ENCODE measurements at places on chromosomes 4 and X. TPM values are rescaled to one million over a fixed set of nuclear protein-coding genes. Genes with fewer than 3 reads are reported as not detected.
A peak's percentile ranks its signal among the peaks of the same experiment; 100 is the strongest.

ADGRL3 gene
- 7.9 TPM for total RNA-seq

TCP11X2 gene
- not detected for total RNA-seq

TEX13C gene
- total RNA-seq = not detected

SRPX2 gene
- total RNA-seq = 26.8 TPM

MAGEC2 gene
- total RNA-seq = 0.09 TPM

SPANXN4 gene
- total RNA-seq = not detected

BST1 gene
- 54.9 TPM for total RNA-seq

DNA sequence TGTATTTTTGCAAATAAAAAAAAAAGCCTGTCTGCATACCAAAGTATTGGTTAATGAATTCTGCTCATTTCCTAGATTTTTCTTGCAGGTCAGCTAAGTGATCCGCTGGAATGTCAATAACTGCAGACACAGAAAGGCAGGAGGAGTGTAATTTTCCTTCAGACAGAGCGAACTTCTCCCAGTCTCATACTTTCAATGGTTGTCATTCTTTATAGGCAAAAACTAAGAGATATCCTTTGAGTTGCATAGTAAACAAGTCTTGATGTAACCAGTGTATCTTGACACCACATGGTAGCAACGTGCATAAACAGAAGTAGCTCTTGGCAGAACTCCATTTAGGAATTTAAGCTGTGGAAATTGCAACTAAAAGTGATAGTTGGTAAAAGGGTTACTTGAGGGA is 8.2 kb downstream of the CAPN6 start:
- no peak for DNase-seq

DNA sequence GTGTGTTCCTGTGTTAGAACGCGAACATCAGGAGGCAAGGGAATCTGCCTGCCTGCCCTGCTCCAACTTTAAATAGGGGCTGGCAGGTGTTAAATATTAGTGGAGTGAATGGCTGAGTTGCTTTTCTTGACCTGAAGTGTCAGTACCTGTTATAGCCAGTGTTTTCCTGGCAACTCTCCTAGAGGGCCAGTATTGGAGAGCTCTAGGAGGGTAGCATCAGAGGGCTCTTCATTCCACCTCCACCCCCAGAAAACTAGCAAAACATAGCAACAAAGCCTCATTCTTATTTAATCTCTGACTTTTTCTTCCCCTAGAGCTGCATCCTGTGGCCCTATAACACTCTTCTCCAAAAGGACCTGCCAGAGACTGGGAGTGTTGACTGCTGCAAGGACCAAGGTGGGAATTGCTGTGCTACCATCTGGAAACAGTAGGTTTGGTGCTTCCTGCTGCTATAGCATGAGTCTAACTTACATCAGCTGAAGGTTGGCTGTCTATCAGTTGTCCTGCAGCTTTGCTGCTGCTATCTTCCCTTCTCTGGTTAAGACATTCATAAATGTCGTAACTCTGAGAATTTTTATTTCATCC is 33.5 kb downstream of the SGMS2 start:
- no peak for DNase-seq

DNA sequence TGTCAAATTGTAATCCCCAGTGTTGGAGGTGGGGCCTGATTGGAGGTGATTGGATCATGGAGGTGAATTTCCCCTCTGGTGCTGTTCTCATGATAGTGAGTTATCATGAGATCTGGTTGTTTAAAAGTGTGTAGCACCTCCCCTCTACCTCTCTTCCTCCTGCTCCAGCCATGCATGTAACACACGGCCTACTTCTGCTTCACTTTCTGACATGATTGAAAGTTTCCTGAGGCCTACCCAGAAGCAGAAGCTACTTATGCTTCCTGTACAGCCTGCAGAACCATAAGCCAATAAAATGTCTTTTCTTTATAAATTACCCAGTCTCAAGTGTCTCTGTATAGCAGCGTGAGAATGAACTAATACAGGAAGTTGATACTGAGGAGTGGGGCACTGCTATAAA is 61.7 kb upstream of the DDX60 start:
- DNase-seq = no peak

DNA sequence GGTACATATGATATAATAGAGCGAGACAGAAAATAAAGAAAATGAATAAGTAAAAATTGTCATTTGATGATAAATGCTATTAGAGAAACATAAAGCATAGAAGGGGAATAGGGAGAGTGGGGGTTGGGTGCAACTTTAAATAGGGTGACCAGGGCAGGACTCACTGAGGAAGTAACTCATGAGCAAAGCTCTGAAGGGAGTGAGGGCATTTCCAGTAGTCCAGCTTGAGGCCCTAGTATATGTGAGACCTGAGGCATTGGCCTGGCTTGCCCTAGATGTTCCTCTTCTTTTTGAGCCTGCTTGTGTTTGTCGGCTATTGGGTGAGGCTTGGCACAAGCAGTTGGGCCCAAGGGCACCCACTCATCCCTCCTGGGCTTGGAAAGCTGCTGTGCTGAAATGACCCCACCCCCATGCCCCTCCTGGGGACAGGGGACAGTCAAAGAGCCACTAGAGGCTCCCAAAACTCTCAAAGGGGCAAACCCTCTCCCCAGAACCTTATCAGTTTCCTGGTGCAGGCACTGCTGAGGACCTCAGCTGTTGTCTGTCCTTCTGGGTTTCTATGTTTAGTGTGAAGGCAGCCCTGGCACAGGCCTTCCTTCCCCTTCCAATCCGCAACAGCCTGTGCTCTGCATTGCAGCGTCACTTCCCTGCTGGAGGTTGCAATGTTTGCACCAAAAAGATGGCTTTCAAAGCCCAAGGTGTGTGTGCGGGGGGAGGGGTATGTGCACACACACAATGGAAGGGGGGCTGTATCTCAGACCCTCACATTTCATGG is 40.1 kb downstream of the APLN start:
- DNase-seq = no peak

- DNase-seq = no peak
Measured at GRCh38 chr4:27082776-27083175, 222.1 kb downstream of the STIM2 start.

DNA sequence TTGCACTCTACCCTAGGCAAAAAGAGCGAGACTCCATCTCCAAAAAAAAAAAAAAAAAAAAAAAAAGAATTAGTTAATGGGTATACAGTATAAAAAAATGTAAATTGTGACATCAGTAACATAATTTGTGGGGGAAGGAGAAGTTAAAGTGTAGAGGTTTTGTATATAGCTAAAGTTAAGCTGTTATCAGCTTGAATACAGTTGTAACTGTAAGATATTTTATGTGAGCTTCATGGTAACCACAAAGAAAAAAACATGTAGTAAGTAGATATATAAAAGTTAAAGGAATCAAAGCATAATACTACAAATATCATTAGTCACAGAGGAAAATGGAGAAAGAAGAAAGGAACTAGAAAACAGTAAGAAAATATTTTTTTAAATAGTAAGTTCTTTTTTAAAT is 53.2 kb upstream of the EPGN start:
- no peak for DNase-seq

- no peak for DNase-seq
Measured at GRCh38 chr4:179989975-179990374, 2253.2 kb upstream of the TENM3 start.

GRCh38 chr4:24796620-24797019 is 1.2 kb downstream of the SOD3 start:
- peak; percentile 22 for DNase-seq

- DNase-seq = no peak
Measured at GRCh38 chr4:105633241-105633640, 75.2 kb downstream of the INTS12 start.

DNA sequence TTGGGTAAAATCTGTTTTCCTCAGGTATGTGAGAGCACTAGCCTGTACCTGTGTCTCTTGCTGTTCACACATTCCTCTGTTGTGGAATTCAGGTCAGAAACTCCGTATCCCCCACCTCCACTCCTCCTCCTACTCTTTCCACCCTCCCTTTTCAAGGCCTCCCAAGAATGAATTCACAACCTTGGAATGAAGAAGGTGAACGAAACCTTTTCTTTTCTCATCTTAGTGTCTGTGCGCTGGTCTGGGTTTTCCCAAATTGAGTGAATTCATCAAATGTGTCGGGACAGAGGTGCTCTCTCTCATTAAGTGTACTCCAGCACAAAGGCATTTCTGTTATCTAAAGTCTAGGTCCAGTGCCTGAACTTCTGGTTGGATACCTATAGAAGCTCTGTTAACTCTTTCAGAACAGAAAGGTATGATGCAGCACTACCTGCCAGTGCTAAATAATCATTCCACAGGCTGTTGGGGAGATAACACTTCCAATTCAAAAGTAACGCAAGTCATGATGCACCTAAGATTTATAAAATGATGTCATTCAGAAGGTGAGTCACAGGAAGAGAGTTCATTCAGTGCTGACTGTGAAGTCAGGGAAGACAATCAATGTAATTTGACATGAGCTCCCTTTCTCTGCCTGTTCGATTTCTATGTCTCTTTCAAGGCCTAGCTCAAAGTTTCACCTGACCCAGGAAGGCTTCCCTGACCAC is 41.9 kb downstream of the COL4A6 start:
- DNase-seq = peak; percentile 13

DNA sequence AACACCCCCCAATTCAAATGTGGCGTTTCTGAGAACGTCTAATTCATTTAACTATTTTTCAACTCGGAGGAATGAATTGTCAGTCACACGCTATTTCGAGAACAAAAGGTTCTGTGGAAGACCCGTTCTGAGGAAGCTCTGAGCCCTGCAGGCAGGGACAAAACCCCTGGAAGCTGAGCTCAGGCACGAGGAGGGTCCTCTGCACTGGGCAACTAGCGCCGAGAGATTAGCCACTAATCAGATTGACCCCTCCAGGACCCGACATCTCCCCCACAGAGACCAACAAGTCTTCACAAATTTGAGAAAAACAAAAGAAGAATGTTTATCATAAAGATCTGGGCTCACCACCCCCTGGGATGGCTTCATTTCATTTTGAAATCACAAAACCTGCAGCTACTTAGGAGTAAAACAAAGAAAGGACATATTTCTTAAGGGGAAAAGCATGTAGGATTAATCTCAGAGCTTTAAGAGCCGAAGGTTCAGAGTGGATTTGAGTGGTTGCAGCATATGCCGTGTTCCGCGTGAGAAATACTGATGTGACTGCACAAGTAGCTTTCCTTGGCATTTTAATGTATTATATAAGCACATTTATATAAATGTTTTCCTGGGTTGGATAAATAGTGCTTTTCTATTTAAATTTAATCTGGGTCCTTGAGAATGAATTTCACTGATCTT is 41.8 kb downstream of the ADRA2C start:
- DNase-seq = no peak

DNA sequence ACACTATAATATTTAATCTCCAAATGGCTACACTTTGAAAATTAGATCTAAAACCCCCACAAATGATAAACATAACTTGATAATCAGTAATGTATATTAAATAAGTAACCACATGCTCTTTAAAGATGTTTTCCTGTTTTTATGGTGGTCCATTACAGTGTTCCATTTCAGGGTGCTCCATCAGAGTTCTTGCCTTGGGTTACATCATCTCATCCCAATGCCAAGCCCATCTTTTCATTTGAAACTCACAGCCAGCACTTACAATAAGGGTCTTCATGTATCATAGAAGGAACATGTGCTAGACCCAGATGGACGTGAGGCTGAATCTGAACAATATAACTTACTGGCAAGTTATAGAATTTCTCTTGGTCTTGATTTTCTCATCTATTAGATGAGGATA is 10.5 kb upstream of the PAQR3 start:
- DNase-seq = peak; percentile 33

DNA sequence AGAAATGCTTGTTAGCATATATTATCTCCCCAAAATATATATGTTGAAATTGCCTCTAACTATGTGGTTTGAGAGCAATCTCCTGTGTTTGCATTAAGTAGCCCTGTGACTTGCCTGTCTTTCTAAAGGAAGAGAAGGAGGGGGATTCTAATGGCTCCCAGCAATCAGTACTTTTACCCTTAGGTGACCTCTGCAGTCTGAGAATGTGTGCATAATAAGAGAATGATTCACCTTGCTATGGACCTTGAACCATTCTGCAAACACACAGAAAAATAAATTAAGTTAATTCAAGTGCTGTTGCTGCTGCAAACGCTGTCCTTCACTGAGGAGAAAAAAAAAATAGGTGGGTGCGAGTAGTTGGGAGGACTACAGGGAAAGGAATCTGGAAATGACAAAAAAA is 322.2 kb downstream of the IQCM start:
- no peak for DNase-seq

- peak; percentile 45 for DNase-seq
Measured at GRCh38 chr4:85792376-85793232, 317.7 kb downstream of the ARHGAP24 start.

DNA sequence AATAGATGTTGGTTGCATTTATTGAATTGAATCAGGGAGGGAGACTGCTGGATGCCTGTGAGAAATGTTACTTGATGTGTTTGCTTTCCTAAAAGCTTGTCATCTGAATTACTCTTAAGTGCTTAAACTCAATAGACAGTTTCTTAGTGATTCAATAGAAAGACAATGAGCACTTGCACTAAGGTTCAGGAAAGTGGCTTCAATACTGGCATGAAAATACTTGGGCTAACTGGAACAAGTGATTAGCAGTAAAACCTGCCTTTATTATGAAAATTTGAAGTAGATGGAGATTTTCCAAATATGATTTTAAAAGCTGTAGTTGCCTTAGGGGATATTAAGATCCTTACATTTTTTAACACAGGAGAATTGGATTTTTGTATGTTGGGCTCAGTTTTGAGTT is 123.3 kb downstream of the RNF150 start:
- no peak for DNase-seq

DNA sequence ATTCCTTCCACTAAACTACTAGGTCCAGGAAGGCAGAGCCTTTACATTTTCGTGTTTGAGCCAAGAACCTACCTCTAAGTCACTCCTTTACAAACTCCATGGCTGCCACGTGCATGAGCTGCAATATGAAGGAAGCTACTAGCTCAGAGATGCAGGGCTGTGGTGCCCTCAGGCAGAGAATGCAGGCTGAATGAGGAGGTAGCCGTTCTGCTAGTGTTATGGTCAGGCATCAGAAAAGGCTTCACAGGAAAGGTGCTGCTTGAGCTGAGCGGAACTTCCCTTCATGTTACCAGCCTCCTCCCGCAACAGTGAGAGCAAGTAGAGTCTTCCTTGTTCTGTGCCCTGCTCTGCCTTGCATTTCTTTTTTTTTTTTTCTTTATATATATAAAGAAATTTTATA is 148.3 kb upstream of the PACRGL start:
- no peak for DNase-seq

GRCh38 chr4:180310616-180311015 is 1932.6 kb upstream of the TENM3 start:
- no peak for DNase-seq

DNA sequence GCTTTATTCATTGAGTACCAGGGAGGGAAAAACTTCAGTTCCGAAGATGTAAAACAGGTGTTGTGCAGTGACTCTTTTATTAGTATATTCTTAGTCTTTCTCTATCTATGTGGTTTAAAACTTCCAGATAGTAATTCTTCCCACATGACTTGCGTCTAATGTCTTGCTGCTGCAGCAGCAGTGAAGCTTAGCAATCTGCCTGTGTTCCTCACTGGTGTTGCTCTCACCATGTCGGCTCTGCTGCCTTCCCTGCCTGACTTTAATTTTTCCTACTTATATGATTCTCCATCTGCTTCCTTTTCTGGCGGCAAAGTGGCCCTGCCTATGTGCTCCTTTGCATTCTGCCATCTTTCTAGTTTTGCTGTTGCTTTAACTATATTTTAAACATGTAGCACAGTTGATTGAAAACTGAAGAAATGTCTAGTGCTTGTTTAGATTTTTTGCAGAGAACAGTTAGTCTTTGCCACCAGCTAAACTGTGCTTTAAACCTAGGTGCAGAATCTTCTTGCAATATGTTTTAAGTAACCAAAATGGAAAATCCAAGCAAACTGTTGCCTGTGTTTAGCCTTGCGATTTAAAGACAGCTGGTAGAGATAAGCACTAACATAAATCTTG is 1934.2 kb upstream of the IGFBP7 start:
- DNase-seq = no peak
